ENCODE measurements at places on chromosomes 5 and 9.

GRCh38 chr5:157669701-157670097, 1.6 kb upstream of the C5orf52 start:
- no peak for DNase-seq

GRCh38 chr5:144086295-144086694, 84.2 kb downstream of the YIPF5 start:
- DNase-seq, result no peak

GRCh38 chr9:89361816-89362646, 43.7 kb downstream of the SECISBP2 start:
- no peak for DNase-seq

DNA sequence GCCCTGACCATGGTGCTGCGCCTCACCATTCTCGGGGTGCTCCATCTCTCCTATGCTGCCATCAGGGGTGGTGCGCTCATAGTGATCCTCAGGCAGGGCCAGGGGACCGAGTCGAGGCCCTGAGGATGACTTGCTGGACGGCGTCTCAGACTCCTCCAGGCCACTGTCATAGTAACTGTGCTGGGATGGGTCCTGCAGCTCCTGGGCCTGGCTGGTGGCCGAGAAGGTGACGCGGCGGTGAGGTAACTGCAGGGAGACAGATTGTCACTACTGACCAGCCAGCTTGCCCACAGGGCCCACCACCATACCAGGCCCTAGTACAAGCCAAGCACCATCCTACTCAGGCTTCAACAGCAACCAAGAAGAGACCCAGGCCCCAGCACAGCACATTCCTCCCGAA, 21.0 kb downstream of the PCDH1 start:
- no peak for DNase-seq

DNA sequence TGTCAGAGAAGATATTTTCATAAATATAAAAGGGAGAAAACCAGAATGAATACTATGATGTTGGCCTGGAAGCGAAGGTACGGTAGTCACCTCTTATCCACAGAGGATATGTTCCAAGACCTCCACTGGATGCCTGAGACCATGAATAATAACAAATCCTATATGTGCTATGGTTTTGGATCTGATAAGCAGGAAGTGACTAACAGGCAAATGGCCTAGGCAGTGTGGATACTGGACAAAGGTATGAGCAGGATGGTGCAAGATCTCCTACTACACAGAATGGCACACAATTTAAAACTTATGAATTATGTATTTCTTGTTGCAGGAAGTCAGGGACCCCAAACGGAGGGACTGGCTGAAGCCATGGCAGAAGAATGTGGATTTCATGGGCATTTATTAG, 48.2 kb downstream of the ADAMTS12 start:
- no peak for DNase-seq

DNA sequence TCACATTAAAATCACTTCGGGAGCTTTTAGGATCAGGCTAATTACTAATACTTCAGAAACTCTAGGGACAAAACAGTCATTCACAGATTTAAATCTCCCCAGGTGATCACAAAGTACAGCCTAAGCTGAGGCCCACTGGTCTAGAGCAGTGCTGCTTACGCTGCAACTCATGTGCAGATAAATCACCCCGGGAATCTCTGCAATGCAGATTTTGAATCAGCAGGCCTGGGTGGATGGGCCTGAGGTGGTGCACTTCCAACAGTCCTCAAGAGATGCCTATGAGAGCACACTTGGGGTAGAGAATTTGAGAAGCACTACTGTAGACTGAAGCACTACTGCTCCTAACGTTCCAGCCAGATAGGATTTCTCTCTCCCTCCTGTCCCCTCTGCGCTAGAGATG, 28.4 kb downstream of the CSF1R start:
- no peak for DNase-seq

GRCh38 chr5:24805230-24805629, 160.5 kb upstream of the CDH10 start:
- DNase-seq, result no peak

DNA sequence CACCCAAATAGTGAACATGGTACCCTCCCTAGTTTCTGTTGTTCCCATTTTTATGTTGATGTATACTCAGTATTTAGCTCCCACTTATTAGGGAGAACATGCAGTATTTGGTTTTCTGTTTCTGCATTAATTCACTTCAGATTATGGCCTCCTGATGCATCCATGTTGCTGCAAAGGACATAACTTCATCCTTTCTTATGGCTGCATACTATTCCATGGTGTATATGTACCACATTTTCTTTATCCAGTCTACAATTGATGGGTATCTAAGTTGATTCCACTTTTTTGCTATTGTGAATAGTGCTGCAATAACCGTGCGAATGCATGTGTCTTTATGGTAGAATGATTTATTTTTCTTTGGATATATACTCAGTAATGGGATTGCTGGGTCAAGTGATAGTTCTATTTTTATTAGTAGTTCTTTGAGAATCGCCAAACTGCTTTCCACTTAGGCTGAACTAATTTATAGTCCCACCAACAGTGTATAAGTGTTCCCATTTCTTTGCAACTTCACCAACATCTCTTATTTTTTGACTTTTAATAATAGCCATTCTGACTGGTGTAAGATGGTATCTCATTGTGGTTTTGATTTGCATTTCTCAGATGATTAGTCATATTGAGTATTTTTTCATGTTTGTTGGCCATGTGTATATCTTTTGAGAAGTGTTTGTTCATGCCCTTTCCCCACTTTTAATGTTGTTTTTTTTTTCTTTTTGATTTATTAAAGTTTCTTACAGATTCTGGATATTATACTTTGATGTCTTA, 79.6 kb downstream of the SMIM15 start:
- DNase-seq, result no peak

GRCh38 chr5:125083981-125084380, 337.5 kb upstream of the ZNF608 start:
- no peak for DNase-seq

DNA sequence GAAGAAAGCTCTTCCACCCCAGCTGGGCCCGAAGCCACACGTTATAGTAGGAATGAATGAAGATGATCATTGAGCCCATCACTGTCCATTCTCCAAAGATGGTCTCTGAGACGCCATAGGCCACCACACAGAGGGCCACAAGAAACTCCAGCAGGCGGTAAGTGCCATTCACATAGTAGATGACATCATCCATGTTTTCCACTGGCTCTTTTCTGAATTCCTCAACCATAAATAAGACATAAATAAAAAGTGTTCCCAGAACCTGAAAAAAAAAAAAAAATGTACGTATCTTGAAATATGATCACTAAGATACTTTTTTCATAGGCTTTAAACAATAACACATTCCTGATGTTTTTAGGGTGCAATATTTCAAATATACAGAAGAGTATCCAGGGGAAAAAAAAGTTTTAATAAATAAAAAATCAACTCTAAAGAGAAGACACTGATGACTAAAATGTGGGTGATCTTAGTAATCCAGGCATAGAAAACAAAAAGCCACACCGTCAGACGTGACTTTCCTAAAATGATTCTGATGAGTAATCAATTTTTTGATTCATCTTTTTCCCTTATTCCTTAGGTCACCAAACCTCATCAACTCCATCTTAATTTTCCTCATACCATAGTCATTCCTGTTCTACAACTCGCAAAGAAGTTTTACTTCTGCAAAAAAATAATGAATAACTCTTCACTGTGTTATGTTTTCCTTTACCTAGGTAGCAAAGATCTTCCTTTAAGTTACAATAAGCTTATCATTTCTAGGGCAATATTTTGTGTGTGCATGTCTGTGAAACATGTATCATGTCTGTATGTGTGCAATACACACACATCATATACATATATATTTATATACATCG, 47.8 kb downstream of the RNF145 start:
- no peak for DNase-seq

DNA sequence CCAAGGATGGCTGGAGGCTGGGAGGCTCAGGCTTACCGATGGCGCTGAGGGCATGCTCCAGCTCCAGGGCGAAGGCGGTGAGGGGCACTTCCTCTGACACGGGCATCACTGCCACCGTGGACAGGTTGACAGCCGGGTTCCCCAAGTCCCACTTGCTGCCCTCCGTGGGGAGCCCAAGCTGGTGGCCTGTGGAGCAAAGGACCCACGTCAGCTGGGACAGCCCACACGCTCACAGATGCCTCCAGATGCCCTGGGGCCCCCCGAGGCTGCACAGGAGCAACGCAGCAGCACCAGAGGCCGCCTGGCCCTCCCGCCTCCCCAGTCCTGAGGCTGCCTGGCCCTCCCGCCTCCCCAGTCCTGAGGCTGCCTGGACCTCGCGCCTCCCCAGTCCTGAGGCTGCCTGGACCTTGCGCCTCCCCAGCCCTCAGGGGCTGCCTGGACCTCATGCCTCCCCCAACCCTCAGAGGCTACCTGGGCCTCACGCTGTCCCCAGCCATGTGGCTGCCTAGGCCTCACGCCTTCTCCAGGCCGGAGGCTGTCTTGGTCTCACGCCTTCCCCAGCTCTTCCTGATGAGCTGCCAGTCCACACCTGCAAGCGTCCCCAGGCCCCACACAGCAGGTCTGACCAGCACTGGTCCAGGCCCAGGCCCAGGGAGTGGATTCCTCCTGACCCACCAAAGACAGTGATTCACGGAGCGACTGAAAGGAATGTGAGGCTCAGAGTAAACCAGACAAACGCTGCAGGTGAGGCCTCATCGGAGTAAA, 25.6 kb upstream of the NSMF start:
- no peak for DNase-seq

DNA sequence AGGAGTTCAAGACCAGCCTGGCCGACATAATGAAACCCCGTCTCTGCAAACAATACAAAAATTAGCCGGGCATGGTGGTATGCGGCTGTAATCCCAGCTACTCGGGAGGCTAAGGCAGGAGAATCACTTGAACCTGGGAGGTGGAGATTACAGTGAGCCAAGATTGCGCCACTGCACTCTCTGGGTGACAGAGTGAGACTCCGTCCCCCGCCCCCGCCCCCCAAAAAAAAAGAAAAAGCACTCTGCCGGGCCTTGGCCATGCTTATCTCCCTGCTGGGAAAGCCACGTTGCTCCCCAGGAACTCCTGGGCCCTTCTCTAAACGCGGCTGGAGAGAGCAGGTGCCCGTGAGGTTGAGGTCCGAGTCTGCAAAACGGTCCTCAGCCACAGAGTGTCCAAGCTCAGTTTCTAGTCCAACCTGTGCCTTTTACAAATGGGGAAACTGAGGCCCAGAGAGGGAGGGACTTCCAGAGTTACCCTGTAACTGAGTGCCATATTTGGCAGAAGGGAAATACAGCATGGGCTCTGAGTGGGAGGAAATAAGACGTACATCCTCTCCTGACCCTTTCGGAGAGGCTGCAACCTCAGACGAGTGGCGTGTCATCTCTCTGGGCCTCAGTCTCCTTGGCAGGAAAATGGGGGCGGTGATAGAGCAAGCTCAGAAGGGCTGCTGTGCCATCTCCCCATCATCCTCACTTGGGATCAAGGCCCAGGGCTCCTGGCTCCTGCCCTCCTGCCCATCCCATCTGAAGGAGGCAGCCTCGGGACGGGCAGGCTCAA, 6.6 kb upstream of the PHYHD1 start:
- no peak for DNase-seq

DNA sequence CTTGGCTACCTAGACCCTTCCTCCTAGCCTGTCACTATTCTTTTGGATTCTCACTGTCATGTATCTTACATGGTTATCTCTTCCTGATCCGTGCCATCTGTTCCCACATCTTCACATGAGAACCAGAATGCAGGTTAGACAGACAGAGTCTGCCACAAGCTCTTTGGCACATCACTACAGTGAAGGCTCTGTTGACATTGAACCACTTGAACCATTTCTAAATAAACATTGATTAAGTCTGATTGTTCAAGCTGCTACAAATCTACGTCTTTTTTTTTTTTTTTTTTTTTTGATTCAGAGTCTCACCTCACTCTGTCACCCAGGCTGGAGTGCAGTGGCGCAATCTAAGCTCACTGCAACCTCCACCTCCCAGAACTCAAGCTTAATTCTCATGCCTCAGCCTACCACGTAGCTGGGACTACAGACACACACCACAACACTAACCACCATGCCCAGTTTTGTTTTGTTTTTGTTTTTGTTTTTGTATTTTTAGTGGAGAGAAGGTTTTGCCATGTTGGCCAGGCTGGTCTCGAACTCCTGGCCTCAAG, 85.1 kb upstream of the LRRTM2 start:
- no peak for DNase-seq

DNA sequence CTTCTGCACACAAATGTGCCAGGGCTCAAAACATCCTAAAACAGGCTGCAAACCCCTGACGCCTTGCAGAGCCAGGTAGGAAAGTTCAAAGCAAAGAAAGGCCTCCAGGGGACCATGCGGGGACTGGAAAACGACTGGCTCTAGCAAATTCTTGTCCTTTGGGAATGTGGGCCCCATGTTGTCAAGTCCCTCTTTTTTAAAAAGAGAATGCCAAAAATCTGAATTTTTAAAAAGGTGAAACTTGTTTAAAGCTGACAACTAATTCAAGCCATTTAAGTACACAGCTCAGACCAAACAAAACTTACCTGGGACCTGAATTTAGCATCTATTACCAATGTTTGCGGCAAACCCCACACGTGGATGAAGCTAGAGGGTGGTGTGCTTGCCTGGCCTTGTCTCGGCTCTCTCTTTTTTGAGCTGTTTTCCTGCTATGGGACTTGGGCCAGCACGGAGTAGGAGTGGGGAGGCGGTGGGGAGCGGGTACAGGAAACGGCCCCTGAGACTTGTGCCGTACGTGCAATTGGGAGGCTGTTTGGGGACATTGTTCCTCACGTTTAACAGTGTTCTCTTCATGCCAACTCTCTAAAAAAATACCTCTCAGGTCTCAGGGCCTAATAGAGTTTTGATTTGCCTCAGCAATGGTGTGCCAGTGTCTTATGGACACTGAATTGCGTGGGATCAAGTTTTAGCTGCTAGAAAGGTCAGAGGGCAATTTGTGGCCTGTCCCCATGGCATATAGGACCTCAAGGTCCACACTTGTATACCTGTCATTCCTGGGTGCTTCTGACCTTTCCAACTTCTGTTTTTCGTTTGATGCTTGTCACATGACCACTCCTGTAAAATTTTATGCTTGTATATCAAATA, 15.1 kb upstream of the PHF19 start:
- no peak for DNase-seq

- DNase-seq, result no peak
Observed at GRCh38 chr9:10700915-10701314, 88.1 kb upstream of the PTPRD start.

- DNase-seq, result no peak
Observed at GRCh38 chr9:129183495-129184218, 5.6 kb upstream of the IER5L start.

DNA sequence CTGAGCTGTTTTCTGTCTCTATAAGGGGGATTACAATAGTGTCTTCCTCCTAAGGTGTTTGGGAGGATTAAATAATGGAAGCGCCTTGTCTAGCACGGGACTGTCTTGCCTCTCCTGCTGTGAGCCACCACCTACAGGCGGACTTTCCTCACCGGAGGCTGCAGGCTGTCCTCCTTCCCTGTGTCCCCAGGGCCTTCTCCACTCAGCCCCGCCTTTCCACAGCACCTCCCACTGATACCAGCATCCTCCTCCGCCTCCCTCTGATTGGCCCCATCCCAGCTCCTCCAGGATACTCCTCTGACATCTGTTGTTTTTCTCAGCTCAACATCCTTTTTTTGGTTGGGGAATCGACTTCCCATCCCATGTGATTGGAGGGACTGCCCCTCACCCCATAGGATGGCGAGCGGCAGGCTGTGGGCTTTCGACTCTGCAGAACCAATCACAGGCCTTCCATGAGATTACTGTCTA, 851 bp upstream of the ZDHHC12 start:
- DNase-seq, result peak; percentile 68
